AG20443 (cell line): ENCODE measurements at places on chromosomes 5 and 9.

- DNase-seq = peak; percentile 81
These were observed 6.6 kb upstream of the XPA start for GRCh38 chr9:97703437-97704344.

DNA sequence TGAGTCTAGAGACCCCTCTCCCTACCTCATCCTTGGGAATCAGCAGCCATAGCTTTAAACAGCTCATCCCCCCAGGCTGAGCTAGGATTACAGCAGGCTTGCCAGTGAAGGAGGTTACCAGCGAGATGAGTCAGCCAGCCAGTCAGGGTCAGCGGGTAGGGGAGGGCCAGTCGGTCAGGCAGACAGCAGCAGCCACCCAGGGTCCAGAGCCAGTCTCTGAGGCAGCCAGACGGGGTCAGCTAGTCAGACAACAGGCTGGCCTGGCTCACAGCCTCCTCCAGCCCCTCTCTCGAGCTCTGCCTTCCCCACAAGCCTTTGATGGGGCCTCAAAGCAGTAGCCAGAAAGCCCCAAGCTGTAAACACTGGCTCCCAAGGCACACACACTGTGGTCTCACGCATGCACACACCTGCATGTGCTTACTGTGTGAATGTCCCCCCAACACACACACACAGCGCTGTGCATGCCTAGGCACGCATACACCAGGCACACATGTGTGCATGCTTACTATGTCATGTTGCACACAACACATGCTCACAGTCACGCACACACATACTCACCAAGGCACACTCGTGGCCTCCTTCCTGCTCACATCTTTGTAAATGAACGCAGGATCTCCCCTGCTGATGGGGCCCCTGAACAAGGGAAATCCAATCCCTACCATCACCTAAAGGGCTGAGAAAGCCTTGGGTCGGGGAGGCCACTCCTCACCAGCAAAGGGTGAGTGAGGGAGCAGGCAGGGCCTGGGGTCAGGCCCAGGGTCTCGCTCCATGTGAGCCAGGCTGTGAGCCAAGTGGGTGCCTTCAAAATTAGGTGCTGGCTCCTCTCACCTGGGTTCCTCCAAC is 28.2 kb upstream of the CPLX2 start:
- peak; percentile 86 for DNase-seq

GRCh38 chr5:173954671-173955521 is 34.1 kb upstream of the C5orf47 start:
- no peak for DNase-seq

GRCh38 chr5:127419683-127420257 is 97.7 kb upstream of the PRRC1 start:
- no peak for DNase-seq

DNA sequence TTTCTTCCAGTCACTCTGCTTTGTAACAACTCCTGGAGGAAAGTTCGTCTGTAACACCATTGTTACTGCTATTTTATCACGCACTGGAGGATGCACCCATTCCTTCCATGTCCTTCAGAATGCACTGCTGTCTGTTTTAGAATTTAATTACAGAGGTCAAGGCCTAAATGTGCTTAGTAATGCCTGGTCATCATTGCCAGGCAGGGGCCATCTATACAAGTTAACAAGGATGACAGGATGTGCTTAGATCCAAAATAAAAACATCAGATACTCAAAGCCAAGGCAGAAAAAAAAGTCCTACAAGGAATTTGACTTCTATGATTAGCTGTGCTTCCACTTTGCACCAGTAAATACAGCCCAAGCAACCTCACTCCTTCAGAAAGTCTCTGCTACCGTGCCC is 371.4 kb downstream of the SEMA5A start:
- no peak for DNase-seq

DNA sequence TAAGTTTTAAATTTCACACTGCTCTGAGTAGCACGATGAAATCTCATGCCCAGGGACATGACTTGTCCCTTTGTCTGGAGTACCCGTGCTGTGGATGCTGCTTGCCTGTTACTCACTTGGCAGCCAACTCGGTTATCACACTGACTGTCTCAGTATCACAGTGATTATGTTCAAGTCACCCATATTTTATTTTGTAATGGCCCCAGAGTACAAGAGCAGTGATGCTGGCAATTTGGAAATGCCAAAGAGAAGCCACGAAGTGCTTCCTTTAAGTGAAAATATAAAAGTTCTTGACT is 22.8 kb upstream of the SCGB3A2 start:
- DNase-seq = no peak

DNA sequence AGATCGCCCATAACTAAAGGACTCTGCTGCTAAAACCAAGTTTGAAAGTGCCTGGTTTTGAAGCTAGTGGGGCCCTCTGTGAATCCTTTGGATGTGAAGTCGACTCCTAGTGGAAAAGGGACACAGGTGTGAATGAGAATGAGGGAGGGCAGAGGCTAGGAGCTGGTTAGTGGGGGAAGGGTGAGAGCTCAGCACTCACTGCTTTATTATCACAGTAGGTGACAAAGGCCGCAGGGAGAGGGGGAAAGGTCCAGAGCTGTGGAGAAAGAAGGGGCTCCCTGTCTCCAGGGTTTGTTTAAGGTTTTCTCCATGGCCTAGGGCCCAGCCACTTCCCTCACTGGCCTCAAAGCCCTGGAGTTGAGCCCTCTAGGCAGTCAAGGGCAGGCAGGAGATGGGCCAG is 3.5 kb downstream of the HDHD3 start:
- no peak for DNase-seq
